ENCODE measurements at places on chromosomes 5 and 9.
A peak's percentile ranks its signal among the peaks of the same experiment; 100 is the strongest.

DNA sequence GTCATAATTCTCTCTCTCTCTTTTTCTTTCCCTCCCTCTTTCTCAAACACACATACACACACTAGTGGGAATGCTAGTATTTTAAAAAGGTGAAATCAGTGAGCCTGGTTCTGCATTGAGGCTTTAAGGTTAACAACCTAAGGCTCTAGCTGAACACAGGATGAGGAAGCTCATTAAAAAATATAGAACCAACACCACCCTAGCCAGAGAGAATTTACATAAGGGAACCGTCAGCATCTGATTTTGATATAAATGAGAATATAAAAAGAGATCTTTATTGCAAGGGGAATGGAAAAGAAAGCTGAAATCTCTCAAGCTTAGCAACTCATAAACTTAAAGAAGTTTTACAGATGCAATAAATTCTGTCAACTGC is 100.5 kb downstream of the MAMDC2 start:
- DNase-seq, result no peak

- no peak for DNase-seq
Measured at GRCh38 chr9:112404508-112404932, 24.6 kb downstream of the HSDL2 start.

- no peak for DNase-seq
Measured at GRCh38 chr9:74961496-74961895, 8.8 kb upstream of the C9orf40 start.

GRCh38 chr9:19231904-19232822 is 1.7 kb downstream of the DENND4C start:
- DNase-seq, result peak; percentile 36

DNA sequence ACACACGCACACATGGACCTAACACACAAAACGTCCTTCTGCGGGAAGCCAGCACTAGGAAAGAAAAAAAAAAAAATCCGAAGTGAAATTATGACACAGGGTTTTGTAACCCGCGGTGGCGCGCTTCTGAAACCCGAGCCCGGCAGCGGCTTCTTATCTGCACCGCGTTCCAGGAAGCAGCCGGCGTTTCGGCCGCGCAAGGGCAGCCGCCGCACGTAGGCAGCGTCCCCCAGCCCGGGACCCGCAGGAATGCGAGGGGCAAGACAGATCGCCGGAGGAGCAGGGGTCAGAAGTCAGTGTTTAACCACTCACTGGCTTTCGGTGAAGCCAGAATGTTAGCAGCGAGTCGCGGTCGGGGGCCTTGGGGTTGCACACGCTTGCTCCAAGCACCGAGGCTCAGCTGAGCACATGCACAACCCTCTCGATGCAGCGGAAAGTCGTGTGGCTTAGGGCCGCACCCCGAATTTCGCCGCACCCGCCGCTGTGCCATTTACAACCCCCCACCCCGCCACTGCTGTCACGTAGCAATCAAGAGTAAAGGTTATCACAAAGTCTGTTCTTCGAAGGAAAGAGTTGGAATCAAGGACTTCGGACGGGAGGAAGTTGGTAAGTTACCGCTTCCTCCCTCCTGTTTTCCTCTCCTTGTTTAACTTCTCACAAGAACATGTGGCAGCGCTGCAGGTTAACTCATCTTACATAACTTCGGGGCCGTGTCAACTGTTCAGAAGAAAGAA is 167.9 kb downstream of the AUH start:
- peak; percentile 62 for DNase-seq

GRCh38 chr5:121757753-121758152 is 93.9 kb upstream of the FTMT start:
- DNase-seq, result no peak

DNA sequence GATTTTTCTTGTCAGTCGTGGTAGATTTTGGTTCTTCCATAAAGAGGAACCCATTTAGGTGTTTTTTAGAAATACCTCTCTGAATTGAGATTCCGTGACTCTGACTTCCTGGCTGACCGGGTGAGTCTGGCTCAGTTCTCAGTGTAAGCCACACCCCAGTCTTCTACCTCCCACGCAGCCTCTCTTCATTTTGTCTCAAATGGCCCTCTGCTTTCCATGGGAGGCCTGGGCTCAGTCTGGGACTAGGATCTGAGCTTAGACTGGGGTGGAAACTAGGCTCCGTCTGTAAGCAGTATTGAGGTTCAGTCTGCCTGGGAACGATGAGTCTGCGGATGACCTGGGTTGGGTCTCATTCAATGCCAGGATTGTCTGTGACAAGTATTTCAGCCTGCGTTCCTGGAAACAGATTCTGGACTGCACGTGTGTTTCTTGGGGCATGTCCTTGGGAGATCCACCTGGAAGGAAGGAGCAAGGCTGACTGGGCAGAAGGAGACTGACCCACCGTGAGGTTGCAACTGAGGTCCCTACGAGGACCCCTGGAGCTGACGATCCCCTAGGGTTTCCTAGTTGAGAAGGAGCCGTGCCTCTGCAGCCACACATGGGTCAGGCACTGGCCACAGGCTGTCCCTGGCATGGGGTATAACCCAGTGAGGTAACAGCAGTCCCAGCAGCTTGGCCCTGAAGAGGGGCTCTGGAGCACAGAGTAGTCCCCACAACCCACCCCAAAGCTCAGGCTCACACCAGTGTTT is 12.4 kb upstream of the CRB2 start:
- DNase-seq, result peak; percentile 29

DNA sequence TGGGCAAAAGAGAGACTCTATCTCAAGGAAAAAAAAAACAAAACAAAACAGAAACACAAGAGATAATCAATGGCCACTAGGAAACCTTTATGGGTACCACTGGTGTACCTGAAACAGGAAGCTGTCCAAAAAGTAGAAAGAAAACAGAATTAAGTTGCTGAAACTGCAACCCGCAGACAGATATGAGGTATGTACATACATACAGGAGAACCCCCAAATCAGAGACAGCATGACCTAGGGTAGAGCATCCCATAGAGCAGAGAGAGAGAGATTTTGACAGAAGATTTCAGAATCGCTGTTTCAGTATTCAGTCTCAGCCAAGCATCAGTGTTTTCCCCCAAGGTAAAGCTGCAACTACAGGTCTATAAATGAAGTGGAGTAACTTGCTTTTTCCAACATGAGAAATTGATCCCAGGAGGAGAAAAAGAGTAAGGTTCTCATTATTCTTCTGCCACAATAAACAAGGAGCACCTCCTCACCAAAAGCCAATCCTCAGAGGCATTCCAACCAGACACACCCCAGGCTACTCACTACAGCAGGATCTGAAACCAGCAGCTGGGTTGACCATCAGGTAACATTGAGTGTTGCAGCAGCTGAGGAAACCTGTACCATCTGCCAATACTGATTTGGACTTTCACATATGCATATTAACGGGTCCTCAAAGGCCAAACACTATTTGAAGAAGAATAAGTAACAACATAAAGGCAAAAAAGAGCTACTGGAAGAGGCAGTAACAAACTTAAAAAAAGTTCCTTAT is 630.0 kb downstream of the TAF11L14 start:
- no peak for DNase-seq

DNA sequence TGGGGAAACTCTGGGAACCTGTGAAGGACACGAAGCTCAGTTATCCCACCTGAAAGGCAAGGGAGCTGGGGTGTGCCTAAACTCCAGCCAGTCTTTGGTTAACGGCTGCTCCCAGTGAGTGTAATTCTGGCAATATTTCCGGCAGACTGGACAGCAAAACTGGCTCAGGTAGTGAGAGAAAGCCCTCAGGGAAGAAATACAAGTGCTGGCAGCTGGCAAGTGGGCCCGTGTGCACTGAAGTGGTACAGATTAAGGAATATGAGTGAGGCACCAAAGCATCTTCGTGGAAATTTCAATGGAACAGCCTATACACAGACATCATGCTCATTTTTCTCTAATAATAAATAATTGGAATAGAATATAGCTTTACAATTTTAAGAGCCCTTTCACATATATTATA is 56.2 kb downstream of the ABHD17B start:
- no peak for DNase-seq

DNA sequence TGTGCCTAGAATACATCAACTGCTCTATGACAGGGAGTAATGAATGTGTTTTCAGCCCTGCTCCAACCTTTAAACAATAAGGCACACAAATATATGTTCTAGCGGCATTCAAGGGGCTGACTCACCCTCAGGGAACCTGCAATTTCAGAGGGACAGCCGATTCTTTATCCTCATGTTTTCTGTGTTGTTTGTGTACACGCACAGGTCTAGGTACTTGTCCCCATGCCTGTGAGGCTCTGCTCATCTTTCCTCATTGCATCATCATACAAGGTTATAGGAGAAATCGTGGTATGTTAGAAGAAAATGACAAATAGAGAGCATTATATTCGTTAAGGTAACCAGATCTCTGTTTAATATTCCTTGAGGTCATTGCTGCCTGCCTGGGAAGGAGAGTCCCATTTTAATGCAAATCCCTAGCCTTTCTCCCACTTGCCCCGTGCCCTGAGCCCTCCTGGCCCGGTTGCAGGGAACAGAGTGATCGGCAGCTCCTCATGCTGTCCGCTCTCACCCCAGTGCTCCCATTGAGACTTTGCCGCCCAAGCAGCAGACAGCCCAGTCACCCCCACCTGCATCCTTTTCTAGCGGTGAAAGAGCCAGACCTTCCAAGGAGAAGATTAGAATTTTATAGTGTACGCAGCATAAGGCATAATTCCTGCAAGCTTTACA is 14.6 kb downstream of the MAP1B start:
- DNase-seq, result no peak

DNA sequence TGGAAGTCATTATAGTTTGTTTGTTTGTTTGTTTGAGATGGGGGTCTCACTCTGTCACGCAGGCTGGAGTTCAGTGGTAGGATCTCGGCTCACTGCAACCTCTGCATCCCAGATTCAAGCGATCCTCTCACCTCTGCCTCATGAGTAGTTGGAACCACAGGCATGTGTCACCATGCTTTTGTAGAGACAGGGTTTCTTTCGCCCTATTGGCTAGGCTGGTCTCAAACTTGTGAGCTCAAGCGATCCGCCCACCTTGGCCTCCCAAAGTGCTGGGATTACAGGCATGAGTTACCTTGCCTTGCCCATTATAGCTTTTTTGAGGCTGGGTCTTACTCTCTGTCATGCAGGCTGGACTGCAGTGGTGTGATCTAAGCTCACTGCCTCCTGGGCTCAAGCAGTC is 28.8 kb downstream of the NSD1 start:
- no peak for DNase-seq

DNA sequence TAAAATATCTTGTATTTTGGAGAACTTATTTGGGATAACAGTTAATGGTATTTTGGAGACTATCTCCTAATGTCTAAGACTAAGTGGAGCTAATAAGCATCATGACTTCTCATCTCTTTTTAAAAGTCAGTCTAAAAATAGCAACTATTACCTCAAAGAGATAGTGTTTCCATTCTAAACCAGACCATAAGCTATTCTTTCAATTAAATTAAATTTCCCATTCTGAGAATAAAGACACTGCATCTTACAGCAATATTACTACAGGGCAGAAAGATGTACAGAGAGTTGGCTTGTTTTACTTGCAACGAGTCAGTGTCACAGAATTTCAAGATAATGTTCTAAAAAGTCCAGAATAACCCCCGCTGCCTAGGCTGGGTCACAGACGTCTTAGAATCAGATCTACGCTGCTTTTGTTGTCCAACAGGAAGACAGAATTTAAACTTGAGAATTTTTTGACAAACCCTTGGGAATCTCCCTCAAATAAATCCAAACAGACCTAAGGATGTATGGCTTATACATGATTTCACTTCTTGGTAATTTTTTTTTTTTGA is 98.9 kb downstream of the USP20 start:
- DNase-seq, result no peak

GRCh38 chr5:16577677-16578076 is 39.1 kb downstream of the RETREG1 start:
- DNase-seq, result no peak

GRCh38 chr5:125695996-125696655 is 727.1 kb upstream of the GRAMD2B start:
- DNase-seq, result no peak

DNA sequence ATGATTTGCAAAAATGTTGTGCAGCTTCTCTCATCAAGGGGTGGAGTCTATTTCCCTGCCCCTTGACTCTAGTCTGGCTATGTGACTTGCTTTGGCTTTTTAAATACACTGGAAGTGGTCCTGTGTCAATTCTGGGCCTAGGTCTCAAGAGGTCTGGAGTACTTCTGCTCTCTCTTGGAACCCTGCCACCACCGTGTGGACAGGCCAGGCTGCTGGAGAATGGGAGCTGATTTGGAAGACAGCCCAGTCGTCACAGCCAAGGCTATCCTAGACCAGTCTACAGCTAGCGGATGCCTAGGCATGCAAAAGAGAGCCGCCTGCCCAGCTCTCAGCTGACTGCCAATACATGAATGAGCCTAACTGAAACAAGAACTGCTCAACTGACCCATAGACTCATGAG is 56.7 kb upstream of the CLINT1 start:
- no peak for DNase-seq

DNA sequence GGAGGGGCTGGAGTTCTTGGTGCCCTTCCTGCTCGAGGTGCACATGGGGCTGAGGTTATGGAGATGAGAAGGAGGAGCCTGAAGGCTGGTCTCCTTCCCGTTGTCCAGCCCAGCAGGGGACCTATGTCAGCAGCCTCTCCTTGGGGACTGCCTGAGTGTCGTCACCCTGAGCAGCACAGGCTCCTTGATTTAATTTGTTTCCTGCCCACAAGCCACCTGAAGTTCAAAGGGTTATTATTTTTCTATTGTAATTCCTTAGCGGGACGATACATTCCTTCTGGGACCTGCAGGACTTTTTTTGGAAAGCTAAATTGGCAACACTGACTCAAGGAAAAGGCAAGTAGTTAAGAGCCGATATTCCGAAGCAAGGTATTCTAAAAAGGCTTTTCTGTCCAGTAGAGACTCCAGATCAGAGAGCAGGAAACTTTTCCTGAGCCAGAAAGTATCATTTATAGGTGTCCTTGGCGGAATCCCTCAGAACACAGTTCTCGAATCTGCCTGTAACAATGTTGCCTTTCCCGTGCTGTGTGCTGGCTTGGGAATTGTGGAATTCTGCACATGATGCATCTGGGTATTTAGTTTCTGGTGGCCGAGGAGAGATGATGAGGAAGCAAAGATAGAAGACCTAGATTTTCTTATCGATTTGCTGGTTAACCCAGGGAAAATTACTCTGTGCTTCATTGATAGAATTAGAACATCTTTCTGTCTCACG is 55.4 kb downstream of the ARHGAP26 start:
- no peak for DNase-seq

DNA sequence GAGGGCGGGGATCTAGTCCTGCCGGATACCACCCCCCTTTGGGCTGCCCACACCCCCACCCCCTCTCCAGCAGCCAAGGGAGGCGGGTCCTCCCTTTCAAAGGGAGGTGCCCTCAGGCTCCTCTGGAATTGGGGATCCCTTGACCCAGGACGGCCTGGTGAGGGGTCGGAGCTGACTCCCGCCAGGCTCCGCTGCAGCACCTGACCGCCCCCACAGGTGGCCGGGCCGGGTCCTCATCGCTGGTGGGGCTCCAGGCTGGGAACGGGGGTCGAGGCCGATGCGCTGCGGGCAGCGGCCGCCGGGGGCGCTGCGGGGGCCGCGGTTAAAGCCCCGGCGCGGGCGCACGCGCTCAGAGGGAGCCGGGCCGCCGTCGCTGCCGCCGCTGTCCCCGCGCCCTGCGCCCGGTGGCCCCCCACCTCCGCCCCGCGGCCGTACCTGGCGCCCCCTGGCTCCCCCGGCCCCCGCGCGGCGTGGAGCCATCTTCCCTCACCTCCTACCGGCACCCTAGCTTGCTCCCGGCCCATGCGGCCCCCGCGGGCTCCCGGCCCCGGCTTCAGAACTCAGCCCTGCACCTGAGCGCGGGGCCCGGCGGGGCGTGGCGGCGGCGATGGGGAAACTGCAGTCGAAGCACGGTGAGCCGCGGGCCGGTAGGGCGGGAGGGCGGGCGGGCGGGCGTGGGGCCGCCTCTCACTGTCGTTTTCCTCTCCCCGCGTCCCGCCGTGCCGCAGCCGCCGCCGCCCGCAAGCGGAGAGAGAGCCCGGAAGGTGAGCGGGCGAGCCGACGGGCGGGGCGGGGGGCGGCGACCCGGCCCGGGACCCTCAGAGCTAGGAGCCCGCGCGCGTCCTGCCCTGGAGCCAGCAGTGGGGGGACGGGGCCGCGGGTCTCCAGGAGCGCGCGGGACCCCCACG is at the start of gene NKD2:
NKD2 (plus strand) TSS at position 352 of the 908 bp plus-strand sequence; CDS start at position 608, 256 bp downstream.
- DNase-seq, result no peak
